ENCODE measurements at places on chromosomes 3 and 15.

GRCh38 chr15:63094495-63094931, 27.1 kb upstream of the LACTB start:
- no peak for DNase-seq

DNA sequence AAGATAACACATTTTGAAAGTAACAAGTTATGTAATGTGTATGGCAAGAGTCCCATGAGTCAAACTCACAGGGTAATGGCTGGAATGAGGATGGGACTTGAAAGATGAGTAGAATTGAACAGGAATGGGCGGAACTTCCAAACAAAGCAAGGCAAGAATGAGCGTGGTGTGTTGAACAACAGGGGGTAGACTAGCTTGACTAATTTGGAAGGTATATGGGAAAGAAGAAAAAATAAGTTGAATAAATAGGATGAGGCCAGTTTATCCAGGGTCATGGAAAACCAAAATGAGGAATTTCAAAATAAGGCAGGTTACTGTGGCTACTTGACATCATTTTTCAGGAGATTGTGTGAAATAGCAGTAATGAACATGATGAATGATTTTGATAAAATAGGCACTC, 2.5 kb upstream of the DPH6 start:
- DNase-seq: no peak

DNA sequence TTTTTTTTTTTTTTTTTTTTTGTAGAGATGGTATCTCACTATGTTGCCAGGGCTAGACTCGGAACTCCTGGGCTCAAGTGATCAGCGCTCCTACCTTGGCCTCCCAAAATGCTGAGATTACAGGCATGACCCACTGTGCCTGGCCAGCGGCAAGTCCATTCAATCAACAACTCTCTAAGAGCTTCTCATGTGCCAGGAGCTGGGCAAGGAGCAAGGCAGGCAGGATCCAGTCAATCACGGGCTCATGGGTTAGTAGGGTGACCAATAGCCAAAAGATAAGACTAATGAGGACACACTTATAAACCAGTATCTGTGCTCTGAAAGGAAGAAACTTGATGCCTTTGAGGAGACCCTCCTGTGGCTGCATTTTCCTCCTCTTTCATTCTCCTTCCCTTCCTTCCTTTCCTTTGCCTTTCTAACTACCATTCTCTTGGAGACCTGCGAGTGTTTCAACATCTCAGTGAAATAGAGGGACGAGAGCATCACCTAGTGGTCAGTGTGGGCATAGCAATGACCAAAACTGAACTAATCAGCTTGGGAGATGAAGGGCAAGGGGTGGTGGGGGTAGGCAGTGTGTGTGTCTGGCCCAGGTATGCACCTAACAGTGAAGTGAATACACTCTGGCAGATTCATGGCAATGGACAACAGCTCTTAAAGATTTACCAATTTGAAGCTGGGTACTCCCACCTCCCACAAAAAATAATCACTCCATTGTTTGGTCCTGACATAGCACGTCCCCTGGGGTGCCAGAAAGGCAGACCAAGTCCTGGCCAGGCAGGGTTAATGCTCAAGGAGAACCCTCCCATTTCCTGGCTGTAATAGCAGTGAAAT, 6.3 kb downstream of the RPP25 start:
- peak; percentile 63 for DNase-seq

DNA sequence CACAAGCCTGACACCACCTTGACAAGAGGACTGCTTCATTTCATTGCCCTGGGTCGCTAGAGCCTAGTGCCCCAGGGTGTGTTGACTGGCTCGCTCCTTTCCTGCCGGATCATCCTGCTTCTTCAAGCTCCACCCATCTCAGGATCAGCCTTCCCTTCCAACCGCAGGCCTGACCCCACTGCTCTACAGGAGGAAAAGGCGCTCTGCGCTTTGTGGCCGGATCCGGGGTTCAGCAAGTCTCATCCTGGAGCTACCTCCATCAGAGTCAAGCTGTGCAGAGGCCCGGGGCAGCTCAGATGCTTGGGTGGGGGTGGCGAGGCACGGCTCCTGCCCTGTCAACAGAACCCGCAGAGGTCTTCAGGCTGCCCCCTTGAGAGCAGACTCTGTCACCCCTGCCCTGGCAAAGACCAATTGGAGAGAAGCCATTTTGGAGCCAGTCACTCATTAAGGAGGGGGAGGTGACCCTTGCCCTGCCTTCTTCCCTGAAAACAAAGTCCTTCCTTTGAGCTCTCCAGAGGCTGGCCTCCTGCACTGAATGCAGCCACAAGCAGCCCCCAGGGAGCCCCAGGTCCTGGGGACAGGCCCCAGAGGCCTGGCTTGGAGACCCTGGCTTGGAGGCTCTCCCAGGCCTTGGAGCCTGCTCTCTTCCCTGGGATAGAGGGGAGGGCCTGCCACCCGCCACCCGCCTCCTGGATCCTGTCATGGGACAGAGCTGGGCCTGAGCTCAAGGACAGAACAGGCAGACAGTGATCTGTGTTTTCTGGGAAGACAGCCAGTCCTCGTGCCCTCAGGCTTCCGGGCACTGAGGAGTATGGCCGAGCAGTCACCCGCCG, 80.3 kb downstream of the CPN2 start:
- no peak for DNase-seq

GRCh38 chr3:139639662-139640061, 38.1 kb downstream of the NMNAT3 start:
- no peak for DNase-seq

- DNase-seq: no peak
These were observed 64.2 kb downstream of the ECT2 start for GRCh38 chr3:172814738-172815137.

DNA sequence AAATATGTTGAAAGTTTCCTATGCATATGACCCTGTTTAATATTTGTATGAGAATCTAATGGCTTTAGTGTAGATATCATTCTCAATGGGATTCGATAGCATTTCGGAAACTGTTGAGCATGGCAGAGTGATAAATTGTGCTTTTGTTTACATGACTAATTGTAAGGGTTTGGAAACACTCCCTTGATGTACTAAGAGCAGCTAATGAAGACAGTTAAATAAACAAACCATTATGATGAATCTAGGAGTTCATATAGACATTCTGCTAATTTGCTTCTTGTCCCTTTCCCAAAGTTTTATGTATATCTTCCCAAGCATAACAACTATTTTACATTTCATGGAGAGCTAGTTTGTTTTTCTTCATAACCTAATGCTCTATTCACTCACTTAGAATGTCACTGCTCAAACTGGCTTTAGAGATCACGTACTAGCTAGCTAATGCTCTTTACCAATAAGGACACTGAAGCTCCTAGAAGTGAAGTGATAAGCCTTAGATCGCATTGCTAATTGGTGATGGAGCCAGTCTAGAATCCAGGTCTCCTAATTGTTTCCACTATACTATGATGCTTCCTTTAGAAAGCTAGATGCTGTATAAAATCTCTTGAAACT, 140.8 kb downstream of the TP63 start:
- no peak for DNase-seq

DNA sequence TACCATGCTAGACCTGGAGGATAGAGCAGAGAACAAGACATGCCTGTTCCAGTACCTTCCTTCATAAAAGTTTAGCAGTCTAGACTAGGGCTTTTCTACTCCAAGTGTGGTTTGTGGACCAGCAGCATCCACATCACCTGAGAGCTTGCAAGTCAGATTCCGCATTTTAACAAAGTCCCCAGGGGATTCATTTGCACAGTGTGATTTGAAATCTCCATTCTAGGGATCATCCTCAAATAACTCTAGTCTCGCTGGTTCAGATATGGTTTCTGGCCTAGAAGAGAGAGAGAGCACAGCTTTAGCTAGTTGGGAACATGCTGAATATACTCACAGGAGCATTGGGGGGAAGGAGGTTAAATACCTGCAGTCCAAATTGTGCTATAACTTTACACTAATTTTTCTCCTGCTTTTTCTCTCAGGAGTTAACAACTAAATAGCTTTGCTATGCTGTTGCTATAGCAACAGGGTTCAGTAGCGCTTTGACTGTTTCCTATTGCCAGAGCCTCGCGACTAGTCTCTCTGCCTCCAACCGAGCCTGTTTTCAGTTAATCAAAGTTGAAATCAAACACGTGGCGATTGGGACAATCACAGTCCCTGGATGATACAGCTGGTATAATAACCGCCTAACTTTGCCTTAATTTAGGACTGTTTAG, 64.0 kb upstream of the RASGRF1 start:
- DNase-seq: no peak

DNA sequence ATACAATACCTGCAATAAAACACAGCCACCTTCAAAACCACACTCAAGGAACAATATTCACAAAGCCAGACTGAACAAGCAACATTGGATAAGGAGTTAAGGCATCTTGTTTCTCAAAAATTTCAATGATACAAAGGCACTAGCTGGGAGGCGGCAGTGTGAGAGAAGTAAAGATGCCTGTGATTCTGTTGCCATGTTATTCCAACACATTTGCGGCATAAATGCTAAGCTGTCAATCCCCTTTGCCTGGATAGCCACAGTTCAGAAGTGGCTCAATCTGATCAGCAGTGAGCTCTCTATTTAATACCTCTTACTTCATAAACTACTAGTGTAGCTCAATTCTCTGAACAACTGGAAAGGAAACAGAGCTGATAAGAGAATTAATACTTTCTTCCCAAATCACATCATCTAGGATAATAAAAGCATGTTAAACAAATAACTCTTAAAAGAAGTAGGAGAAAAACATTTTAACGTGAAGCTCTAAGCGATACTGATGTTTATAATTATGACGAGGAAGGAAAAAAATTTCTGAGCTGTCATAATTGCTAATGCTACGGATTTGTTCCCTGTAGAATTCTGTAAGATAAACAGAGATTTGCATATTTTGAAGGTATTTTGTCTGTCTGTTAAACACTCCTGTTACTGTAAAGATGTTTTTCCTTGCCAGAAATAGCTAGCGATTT, 358.4 kb downstream of the FOXP1 start:
- DNase-seq: no peak

GRCh38 chr3:58305882-58306711, at the start of the genes HTD2 and RPP14:
TSS of gene HTD2 (plus strand) at chr3:58306520. CDS start at chr3:58317614, 11,094 bp downstream.
TSS of gene RPP14 (plus strand) at chr3:58306245. CDS start at chr3:58310330, 4,085 bp downstream.
- DNase-seq: peak; percentile 98

DNA sequence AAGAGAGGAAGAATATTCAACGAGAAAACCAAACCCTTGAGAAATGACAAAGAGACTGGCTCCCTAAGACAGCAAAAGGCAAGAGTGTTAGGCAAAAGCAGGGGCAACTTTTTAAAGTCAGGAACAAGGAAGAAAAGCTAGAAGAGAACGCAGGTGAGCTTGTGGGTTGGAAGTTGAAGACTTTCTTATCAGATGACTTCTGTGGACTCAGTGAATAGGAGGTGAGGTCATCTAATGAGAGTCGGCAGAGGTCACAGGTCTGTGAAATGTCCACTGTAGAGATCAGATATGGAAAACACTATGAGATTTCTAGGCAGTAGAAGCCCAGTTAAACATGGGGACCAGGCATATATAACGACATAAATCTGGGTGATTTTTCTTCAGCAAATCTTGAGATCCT, 27.2 kb upstream of the TNIK start:
- DNase-seq: no peak

DNA sequence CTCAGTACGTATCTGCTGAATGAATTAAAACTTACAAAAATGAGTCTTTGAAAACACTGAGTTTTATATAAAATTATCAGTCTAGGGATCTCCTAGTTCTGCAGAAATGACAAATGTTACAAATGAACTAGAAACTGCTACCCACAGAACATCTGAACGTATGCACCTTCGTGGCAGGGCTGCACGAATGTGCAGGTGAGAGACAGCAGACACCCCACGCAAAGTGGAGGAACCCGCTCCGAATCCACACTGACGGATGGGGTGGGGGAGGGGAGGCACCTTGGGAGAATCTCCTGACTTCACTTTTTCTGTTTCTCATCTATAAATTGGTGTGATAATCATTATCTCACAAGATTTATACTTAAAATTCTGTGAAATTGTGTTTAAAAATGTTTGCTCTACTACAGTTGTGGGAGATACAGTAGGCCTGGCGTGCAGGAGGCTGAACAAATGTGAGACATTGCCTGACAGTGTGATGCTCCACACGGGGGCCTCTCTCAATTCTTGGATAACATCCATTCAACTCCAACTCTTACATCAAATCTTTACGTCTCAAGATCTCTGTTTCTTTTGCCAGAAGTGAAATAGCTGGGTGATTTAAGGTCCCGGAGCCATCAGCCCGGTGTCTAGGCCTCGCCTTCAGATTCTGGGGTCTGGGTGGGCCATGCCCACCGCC, 86.9 kb downstream of the ATP10A start:
- DNase-seq: no peak

DNA sequence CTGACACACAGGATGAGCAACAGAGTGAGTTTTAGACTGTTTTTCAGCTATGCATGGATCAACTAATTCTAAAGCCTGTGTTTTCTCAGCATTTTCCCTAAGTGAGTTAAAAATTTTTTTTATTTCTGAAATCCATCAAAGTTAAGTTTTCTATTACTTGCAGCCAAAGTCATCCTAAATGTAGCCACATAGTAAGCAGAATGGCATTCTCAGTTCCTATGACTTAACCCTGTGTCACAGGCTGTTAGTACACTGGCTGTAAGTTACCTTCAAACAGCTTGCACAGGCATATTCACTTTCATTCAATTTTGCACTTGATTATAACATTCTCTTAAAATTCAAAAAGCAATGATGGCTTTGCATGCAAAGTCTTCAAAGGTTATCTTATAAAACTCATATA, 368.2 kb downstream of the OCA2 start:
- DNase-seq: no peak

DNA sequence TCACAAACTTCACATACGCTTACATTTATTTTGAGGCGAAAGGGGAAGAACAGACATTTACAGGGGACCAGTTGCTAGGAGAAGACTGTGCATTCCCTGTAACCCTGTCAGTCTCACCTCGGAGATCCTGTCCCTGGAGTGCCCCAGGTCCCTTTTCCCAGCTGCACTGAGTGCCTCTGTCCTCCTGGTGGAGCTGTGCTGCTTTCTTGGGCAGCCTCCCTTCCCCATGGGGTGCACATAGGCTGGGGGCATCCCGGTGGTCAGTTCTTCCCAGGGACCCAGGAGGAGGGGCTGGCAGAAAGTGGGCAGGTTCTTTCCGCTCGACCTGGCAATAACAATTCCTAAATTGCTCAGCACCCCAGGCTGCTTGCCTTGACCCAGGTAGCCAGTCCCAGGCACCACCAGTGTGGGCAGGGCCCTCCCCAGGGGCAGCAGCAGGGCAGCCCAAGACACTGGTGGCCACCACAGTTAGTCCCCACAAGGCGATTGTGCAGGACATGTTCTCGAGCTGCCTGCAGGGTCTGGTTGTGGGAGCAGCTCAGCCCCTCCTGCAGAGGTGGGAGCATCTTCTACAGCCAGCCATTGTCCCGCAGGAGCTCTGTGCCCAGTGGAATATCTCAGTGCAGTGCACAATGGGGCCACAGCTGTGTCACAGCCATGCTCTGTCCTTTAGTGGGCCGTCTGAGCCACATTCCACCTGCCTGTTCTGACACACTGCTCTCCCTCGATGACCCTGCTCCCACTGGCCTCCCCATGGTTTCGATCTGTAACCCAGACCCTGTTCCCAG, 36.3 kb downstream of the APBA2 start:
- DNase-seq: no peak

DNA sequence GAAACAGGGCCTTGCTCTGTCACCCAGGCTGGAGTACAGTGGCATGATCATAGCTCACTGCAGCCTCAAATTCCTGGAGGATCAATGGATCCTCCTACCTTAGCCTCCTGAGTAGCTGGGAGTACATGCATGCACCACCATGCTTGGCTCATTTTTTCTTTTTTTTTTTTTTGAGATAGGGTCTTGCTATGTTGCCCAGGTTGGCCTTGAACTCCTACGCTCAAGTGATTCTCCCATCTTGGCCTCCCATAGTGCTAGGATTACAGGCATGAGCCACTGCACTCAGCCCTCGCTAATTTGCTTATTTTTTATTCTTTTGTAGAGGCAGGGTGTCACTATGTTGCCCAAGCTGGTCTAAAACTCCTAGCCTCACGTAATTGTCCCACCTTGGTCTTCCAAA, 6.0 kb upstream of the ARIH1 start:
- DNase-seq: no peak

GRCh38 chr3:121517953-121518655, 27.7 kb downstream of the POLQ start:
- no peak for DNase-seq

Data from stimulated activated CD8-positive, alpha-beta memory T cell treated with anti-CD3 and anti-CD28 coated beads, Interleukin-4, amount 100 ng/mL, for 1 hour (primary cell).